ENCODE measurements at places on chromosomes 6 and 20.

GRCh38 chr6:56693246-56693607 lies 50.5 kb upstream of the DST start:
- no peak for DNase-seq

- no peak for DNase-seq
These were observed 5.9 kb downstream of the PYGB start for GRCh38 chr20:25253606-25254275.

DNA sequence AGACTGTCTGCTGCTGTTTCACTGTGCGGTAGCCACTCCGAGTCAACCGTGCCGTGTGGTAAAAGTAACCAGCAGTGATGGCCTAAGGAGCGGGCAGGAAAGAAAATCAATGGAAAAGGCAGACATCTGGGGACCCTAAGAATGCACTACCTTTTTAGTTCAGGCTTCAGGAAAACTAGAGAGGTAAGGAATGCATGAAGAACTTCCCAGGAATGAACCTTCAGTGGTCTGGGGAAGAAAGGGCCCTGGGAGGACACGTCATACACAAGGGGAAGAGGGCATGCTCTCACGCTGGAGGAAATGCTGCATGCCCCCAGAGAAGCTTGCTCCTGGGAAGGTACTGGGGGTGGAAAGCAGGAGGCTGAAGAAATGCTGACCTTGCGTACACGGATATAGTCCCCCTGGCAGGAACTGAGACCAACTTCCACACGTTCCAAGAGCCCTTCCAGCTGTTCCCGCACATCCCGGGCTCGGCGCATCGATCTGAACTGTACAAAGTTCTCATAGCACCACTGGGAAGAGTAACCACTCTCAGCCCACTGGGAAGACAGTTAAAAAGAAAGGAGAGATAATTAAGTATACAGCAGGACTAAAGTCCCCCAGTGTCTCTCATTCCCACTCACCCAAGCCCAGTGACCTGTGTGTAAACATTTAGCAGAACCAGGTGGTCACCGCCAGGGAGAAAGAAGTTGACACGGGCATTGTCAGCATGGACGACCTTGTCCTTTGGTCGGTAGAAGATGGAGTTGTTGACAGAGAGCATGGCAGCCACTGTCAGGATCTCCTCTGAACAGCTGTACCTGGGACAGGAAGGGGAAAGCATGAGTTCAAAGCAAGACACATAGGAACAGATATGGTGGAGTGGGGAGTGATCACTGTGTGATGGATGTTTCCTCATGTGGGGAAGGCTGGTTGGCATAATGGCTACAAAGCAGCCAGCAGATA lies 8.1 kb downstream of the C6orf136 start:
- no peak for DNase-seq

DNA sequence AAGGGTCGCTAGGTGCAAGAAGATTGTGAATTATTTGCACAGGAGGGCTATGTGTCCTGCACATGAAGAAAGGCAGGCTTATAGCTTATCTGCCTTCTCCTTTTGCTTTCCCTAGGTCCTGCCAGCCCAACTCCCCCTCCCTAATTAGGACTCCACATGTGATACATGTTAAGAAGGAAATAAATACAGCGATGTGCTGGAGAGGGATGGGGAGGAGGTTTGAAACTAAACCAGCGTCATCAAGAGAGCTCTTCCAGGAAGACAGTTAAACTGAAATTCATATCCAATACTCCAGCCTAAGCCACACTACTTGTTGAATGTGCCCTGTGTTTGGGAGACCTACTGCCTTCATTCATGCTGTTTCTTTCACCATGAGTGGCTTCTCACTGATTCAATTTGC lies 34.9 kb upstream of the UTRN start:
- DNase-seq = no peak

- no peak for DNase-seq
These were observed 8.2 kb downstream of the BACH2 start for GRCh38 chr6:90288404-90288803.

DNA sequence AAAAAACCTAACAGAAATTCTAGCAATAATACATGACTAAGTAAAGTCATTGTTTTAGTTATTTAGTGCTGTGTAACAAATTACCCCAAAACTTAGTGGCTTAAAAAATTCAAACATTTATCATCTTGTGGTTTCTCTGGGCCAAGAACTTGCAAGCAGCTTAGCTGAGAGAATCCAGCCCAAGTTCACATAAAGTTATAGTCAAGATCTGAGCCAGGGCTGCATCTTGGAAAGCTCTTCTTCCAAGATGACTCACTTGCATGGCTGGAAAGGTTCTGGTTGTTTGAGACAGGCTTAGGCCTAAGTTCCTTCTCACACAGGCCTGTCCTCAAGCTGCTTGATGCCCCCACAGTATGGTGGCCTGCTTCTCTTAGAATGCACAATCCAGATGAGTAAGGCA lies 217.8 kb upstream of the TSHZ2 start:
- no peak for DNase-seq

DNA sequence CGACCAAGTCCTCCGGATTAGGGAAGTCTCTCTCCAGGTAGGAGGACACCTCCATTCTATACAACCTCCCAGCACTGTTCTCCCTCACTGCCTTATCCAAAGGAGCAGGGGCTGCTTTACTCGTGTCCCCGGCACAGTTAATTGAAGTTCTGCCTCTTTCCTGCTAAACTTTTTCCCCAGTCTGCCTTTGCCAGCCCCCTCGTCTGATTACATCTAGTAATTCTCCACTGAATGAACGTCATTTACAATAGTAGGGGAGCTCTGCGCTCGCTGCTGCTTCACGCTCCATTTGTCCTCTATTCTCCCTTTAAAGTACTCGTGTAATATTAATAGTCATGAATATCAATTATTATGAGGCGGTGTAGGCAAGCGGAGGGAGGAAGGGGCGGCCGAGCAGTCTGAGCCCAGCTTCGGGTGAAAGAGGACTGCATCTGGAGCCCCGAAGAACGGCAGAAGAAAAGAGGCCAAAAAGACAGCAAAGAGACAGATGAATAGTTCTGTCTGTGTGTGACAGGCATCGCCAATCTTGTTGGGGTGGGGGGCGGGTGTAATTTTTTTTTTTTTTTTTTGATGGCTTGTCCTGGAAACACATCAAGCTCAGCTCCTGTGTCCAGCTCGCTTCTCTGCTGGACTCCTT lies 2.9 kb downstream of the TFAP2B start:
- no peak for DNase-seq

DNA sequence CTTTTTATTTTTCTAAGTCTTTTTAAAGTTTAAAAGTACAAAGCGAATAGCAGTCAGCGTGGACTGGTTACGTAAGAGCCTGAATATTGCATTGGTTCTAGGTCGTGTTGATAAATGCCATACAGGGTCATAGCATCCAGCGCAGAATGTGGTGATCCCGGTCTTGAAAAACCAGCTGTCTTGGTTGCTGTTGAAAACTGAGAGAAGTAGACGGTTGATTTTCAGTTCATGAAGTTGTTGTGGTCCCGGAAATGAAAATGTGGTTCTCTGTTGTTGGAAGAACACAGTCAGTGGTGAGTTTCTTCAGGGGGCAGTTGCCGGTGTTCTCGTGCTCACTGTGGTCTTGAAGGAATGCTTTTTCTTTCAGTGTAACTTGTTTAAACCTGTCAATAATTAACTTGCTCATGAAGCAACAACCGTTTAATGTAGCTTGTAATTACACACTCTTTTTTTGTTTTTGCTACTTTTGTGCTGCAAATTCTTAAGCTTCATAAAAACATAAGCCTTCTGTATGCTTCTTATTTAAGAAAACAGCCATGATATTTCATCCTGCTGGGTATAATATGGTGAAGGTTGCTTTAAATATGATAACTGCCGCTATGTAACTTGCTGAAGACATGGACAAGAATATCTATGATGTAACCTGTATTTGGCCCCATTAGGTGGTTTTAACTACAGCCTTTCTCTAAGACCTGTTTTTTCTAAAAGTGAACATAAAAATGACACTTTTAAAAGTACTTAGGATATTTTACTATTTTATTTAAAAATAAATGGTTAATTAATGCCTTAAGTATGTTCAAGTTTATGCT lies 64.8 kb upstream of the KIF25 start:
- DNase-seq = no peak

- DNase-seq = no peak
These were observed 325.4 kb downstream of the RNF144B start for GRCh38 chr6:18712595-18712994.

All from hypothalamus (tissue), 51 donors.